ENCODE measurements at places on chromosomes 1 and 21.

DNA sequence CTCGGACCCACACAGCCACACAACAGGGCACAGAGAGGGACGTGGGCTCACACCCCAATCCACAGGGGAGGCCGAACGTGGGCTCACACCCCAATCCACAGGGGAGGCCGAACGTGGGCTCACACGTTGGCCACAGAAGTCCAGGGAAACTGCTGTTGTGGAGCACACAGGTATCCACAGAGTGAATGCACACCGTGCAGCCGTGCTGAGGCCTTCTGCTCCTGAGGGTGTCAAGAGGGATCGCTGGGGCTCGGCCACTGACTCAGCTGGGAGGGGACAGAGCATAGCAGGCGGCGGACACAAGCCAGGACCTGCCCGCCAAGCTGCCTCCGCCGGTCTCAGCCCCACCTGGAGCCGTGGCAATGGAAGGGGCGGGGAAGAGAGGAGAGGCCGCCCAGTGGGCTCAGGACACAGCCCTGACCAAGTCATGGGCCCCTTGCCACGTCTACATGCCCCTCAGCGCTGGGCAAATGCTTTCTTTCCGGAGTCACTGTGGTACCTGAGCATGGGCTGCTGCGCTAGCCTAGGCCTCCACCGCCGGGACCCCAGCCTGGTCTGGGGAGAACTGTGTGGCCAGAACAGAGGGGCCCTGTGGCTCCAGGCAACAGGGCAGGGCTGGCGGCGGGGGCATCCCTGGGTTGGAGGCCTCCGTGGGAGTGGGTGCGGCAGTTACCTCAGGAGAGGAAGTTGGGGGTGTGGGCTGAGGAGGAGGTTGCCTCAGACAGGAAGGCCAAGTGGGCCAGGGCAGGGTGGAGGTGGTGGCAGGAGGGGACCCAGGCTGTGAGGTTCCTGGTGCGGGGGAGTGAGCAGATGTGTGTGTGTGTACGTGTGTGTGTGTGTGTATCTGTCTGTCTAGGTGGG is 1.2 kb downstream of the SYTL1 start:
- no peak for DNase-seq

DNA sequence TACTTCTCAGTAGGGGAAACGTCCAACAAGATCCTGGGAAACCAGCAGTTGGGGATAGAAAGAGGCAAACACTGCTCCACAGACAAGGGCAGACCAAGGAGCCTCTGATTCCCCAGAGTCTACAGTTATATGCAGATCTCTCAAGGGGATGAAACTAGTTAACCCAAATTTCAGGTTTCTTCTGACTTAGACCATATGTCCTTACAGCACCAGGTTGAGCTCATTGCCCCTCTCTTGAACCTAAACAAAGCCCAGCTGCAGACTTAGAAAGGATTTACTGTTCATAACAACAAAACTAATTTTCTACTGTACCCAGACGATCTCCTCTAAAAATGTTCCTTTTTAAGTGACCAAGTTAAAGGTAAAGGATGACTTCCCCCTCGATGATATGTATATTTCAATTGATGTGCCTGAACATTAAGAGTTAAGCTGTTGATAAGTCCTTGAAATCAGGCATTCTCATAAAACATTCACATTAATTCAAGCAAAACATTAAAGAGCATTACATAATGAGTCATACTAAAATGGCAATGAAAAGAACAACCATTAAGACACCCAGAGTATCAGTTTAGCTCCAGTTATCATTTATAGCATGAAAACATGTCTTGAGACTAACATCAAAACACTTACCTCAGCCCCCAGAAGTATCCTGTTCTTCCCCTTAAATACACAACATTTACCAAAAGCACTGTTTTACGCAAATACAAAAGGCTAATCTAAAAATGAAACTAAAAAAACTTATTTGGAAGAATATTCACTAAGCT is 24.1 kb downstream of the SMYD3 start:
- DNase-seq: no peak

DNA sequence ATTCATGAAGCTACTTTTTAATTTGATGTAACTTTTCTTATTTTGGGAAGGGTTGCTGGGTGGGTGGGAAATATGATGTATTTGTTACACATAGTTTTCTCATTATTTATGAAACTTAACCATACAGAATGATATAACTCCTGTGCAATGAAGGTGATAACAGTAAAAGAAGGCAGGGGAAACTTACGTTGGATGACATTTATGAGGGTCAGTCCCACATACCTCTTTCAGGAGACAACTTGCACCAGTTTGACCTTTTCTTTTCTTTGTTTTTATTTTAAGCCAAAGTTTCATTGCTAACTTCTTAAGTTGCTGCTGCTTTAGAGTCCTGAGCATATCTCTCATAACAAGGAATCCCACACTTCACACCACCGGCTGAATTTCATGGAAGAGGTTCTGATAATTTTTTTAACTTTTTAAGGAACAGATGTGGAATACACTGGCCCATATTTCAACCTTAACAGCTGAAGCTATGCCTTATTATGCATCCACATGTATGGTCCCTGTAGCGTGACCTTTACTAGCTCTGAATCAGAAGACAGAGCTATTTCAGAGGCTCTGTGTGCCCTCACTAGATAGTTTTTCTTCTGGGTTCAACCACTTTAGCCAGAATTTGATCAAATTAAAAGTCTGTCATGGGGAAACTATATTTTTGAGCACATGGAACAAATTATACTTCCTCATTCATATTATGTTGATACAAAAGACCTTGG is 28.0 kb upstream of the KIAA1614 start:
- no peak for DNase-seq

DNA sequence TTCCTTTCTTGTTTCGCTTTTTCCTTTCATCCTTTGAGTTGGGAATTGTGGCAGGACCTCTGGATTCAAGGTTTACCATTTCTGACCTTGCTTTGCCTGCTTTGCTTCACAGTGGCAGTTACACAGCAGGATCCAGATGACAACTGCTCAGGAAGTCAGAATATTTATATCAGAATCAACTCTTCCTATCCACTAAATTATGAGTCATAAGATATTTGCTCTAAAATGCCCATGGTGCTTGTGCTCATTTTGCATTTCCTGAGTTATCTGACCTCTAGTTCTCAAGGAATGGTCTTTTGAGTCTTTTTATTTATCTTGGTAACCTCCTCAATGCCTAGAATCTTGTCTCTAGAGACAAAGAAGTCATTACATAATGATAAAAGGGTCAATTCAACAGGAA is 290.8 kb downstream of the LRRC7 start:
- DNase-seq: no peak

GRCh38 chr1:38889589-38889988 is 8.2 kb upstream of the GJA9 start:
- DNase-seq: no peak

DNA sequence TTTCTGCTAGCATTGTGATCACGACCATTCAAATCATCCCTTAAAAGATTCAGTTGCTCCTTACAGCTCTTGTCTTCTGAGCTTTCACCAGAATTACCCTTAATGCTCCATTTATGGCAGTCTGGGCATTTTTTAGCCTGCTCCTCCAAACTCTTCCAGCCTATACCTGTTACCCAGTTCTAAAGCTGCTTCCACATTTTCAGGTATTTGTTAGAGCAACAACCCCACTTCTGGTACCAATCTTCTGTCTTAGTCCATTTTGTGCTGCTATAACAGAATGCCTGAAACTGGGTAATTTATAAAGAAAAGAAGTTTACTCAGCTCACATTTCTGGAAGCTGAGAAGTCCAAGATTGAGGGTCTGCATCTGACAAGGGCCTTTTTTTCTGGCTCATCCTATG is 17.2 kb downstream of the MYBPH start:
- no peak for DNase-seq

GRCh38 chr1:44227211-44227610 is 13.9 kb downstream of the DMAP1 start:
- no peak for DNase-seq

GRCh38 chr1:59384443-59384842 is 87.5 kb downstream of the FGGY start:
- DNase-seq: no peak

DNA sequence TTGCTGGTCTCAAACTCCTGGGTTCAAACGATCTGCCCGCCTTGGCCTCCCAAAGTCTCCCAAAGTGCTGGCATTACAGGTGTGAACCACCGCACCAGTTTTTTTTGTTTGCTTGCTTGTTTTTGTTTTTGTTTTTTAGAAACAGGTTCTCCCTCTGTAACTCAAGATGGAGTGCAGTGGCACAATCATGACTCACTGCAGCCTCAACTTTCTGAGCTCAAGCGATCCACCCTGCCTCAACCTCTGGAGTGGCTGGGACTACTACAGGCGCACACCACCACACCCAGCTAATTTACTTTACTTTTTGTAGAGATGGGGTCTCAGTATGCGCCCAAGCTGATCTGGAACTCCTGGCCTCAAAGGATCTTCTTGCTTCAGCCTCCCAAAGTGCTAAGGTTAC is 47.3 kb upstream of the USP1 start:
- DNase-seq: no peak

GRCh38 chr1:94734963-94735901 is 84.9 kb upstream of the SLC44A3 start:
- DNase-seq: no peak

DNA sequence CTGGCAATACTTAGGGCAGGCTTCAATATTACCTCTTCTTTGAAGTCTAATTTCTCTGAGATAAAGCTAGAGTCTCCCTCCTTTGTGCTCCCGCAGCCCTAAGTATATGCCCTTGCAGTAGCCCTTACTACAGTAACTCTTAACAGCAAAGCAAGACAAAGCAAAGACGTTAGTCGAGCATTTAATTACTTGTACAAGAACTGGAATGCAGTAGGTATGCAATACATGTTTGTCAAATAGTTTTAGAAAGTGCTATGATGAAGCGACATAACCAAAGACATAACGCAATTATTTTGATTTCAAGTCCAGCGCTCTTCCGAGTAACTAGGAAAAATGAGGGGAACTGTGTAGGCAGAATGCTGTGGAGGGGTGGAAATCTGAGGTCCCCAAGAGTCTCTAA is 1.6 kb downstream of the P3H1 start:
- DNase-seq: no peak
